ENCODE measurements at places on chromosomes 12 and 14.

GRCh38 chr12:121628536-121628935, 2.2 kb downstream of the ORAI1 start:
- no peak for DNase-seq

DNA sequence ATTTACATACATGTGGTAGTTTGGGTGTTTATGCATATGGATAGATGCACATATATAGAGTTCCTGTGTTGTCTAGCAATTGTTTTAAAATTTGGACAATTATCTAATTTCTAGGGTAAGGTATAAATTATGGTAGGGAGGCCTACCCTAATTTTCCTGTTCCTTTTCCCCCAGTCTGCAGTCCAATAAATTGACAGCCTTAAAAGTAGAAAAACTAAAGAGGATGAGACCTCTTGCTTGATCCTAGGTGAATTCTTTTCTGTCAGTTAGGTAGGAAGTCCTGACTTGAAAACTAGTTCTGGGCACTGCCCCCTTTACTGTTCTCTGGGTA, 2.1 kb upstream of the CDKN1B start:
- no peak for DNase-seq

DNA sequence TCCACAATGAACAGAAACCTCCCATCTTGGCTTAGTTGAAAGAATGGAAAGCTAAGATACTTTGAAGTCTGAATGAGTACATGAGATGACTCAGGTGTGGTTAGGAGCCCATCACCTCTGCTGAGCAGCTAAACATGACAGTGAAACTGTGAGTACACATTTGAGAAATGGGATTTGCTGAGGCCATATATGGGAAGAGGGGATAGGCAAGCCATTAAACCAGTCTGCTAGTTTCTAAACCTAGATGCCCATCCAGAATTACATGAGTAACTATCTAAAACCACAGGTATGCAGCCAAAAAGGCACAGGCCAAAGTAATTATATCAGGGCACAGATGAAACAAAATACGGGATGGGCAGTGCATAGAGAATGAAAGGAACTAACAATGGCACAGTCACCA, 41.2 kb downstream of the NKX2-1 start:
- DNase-seq = no peak

GRCh38 chr12:93645702-93646101, 31.5 kb upstream of the CRADD start:
- DNase-seq = no peak

GRCh38 chr14:72539661-72540315, 354.1 kb downstream of the DPF3 start:
- DNase-seq = no peak

DNA sequence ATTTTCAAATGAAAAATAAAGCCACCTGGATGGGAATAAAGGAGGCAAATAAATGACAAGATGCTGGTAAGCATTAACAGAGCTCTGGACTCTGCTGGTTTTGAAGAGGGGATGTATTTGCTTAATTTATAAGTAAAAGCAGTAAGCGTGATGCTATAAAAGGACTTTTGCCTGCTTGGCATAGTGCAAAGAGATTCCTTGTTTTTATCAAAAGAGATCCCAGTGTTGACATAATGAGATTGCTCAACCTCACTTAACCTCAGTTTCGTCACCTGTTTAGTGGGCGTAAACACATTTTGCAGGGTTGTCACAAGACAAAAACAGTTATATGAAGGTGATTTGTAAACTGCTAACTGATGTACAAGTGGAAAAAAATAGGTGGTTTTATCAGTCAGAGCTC, 13.8 kb downstream of the ASCL1 start:
- DNase-seq = no peak

DNA sequence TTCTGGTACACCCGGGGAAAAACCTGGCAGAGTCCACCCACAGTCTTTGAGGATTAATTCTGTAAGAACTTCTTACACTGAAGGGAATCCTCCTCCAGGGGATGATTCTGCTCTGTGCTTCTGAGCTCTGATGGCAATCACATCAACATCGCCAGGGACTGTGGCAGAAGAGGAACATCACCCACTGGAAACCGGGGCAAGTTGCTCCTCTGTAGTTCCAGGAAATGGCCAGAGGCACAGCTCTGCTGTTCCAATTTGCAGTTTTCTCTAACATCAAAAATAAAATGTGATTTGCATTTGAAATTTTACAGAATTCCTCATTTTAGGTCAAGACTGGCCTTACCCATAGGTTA, 207.6 kb downstream of the DAD1 start:
- DNase-seq = no peak

DNA sequence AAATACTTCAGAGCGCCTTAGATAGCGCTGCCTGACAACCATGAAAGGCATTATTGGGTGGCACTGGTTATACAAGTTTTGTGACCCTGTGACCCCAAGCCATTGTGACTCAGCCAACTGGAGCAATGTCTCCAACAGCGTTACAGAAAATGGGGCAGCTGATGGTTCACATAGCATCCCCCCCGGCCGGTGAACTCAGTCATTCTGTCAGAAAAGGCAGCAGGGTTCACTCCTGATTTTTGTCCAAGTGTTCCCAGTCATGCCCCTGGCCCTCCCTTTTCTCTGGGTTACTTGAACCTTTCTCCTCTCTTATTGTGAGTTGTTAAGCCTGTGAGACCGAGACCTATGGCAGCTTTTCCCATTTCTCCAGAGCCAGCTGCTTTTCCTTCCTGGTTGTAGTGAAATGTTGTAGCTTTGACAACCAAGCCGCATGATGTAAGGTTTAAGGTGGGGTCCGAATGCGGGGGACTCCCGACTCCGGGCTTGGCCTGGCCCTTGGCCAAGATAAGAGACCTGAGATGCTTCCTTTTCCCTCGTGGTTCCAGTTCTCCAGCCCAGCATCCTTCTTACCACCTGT, 22.0 kb downstream of the CD9 start:
- no peak for DNase-seq

GRCh38 chr12:66380769-66381535, 78.7 kb downstream of the HELB start:
- DNase-seq = no peak

DNA sequence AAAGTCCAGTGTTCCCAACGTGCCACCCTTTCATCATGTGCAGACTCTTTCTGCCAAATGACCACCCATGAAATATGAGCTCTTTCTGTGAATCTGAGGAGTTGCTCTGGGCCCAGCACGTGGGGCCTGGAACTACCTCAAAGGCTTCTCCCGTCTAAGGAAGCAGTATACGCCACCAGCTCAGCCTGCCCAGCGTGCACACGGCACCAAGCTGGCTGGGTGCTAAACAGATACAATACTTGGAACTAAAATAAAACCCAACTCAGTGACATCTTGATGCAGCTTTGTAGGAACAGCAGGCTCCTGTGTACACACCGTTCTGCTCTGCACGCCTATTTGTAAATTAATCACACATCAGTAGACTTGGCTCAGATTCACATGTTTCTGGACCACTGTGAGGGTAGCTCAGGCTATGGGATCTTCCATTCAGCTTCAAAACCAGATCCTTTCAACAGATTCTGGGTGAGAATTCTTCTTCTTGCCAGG, 74.8 kb downstream of the ARL6IP4 start:
- no peak for DNase-seq

DNA sequence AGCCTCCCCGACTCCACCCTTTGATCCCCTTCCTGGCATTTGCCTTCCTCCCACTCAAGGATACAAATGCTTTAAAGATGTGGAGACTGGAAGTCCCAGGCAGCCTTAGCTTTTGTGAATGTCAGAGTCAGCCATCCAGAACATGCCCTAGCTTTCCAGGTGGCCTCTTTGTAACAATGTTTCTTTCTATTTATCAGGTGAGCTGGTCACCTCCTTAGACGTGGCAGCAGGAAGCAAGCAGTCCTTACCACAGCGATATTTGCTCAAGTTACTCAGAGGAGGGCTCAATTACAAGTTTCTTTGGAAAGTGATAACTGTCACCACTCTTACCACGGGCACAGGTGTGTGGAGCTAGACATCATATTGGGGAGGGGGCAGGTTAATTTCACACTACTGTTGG, 4.9 kb downstream of the GALNT6 start:
- no peak for DNase-seq

- DNase-seq = peak; percentile 91
These were observed at the start of gene SBNO1 for GRCh38 chr12:123364532-123365024. TSS of gene SBNO1 (minus strand) at chr12:123364847. CDS start at chr12:123350441, 14,406 bp downstream.

DNA sequence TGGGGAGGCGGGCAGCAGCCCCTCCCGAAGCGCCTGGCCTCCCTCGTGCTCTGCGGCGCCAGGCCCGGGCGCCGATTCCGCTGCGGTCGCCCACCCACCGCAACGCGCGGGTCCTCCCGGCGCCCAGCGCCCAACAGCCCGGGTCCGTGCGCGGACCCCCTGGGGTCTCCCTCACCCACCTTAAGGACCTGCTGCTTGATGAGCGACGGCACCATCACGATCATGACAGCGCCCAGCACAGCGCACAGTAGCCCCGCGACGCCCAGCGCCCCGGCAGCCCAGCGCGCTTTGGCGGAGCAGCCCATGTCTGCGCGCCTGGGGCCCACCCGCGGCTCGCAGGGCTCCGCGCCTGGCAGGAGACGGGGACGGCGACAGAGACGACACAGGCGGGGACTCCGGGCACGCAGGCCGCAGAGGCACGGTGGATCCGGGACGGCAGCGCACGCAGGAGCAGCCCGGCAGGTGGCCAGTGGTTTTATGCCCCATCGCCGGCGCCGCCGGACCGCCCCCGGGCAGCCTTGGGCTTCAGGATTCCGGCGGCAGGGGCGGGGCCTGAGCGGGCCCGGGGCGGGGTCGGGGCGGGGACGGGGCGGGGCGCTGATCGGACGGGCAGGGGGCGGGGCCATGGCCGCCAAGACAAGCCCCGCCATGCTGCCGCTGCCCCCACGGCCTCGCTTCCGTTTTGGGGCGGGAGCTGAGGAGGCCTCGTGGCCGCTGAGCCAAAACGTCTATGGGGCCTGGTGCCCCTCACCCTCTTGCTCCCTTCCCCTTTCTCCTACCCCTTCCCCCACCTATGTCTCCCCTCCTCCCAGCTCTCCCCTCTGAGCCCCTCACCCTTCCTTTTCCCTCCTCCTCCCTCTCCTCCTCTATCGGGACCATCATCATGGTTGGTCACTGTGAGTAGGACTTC, at the start of gene SCARB1:
SCARB1 (minus strand) TSS at position 449 of the 910 bp plus-strand sequence; CDS start at position 305, 144 bp downstream.
- peak; percentile 73 for DNase-seq

GRCh38 chr12:26032290-26032689, 73.8 kb downstream of the RASSF8 start:
- no peak for DNase-seq

- DNase-seq = no peak
These were observed 5.5 kb downstream of the CEBPE start for GRCh38 chr14:23113431-23114119.

DNA sequence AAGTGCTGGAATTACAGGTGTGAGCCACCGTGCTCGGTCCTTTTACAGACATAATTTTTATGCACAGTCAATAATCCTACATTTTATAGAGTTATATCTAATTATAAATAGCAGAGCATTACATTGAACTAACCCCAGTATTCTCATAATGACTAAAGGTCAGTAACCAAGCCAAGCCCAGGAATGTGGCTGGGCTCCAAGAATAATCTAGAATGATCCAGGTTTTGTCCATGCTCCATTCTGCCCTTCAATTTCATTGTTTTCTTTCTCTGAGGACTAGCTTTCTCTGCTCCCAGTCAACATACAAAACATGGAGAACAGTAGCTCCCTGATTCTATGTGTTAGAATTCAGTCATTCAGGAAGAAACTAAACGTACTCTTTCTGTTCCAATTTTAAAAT, 92.1 kb upstream of the KRR1 start:
- no peak for DNase-seq

GRCh38 chr14:61149896-61150295, 131.2 kb downstream of the TMEM30B start:
- DNase-seq = no peak

- no peak for DNase-seq
These were observed 251.5 kb downstream of the PAWR start for GRCh38 chr12:79439175-79439825.

DNA sequence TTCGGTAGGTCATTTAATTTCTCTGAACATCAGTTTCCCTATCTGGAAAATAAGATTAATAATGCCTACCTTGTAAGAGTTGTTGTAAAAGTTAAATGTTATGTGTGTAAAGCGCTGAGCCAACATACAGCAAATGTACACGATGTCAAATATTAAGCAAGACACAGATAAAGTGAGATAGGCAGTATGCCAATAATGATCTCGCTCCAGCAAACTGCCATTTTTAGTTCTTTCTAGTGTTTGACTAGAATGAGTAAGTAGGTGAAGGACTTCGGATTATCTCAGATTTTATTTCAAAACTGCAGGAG, 840 bp downstream of the DHRS7 start:
- DNase-seq = no peak

DNA sequence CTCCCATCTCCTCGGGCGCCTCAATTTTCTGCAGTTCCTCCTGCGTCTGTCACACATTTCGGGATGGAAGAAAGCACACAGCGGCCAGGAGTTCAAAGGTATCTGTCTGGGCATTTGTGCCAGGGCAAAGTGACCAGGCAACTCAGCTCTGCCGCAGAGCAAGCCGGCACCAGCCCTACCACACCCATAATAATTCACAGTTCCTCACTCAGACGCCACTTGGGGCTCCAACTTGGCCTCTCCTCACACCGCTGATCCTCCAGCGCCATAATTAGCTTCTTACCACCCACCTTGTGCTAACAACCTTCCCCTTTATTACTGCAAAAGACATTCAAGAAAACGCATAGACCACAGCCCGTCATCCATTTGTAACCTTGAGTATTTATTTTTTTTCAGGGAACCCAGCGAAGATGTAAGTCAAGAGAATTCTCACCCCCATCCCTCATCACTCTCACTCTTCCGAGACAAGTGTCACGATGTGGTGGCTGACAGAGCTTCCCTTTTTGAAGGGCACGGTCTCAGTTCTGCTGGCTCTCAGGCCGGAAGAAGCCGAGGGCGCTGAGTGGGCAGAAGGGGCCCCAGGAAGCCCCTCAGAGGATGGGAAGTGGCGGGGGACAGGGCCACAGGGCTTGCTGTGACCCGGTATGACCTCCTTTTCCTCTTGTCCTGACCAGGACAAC, 25.2 kb upstream of the NCOR2 start:
- no peak for DNase-seq

DNA sequence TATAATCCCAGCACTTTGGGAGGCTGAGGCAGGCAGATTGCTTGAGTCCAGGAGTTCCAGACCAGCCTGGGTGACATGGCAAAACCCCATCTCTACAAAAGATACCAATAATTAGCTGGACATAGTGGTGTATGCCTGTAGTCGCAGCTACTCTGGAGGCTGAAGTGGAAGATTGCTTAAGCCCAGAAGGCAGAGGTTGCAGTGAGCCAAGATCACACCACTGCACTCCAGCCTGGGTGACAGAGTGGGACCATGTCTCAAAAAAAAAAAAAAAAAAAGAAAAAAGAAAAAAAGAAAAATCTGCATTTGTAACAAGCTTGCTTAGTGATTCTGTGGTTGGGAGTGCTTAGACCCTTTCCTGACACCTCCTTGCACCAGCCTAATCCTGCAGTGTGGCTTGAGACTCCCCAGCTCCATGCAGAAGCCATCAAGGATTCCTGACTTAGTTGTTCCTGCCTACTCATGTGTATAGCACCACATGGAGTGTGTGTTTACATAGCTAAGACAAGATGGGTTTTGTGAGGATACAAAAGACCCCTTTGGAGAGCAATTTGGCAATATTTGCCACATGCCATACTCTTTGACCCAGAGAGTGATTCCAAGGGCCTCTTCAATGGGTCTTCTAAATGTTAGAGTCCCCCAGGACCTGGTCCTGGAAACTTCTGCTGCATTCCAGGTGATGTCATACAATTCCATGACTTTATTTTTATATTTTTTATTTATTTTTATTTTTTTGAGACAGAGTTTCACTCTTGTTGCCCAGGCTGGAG, 5.1 kb upstream of the TMED10 start:
- DNase-seq = no peak
